ENCODE measurements at places on chromosomes 1 and 21. TPM values are rescaled to one million over a fixed set of nuclear protein-coding genes. Genes with fewer than 3 reads are reported as not detected.

- peak; percentile 26 for DNase-seq
Observed at GRCh38 chr1:192866241-192866868, 57.5 kb downstream of the RGS2 start.

GRCh38 chr1:115237507-115237906 lies 100.5 kb downstream of the NGF start:
- DNase-seq: no peak

GRCh38 chr1:185291652-185292051 lies 25.4 kb downstream of the IVNS1ABP start:
- DNase-seq: no peak

- DNase-seq: no peak
Observed at GRCh38 chr1:11502516-11502915, 23.6 kb downstream of the DISP3 start.

DNA sequence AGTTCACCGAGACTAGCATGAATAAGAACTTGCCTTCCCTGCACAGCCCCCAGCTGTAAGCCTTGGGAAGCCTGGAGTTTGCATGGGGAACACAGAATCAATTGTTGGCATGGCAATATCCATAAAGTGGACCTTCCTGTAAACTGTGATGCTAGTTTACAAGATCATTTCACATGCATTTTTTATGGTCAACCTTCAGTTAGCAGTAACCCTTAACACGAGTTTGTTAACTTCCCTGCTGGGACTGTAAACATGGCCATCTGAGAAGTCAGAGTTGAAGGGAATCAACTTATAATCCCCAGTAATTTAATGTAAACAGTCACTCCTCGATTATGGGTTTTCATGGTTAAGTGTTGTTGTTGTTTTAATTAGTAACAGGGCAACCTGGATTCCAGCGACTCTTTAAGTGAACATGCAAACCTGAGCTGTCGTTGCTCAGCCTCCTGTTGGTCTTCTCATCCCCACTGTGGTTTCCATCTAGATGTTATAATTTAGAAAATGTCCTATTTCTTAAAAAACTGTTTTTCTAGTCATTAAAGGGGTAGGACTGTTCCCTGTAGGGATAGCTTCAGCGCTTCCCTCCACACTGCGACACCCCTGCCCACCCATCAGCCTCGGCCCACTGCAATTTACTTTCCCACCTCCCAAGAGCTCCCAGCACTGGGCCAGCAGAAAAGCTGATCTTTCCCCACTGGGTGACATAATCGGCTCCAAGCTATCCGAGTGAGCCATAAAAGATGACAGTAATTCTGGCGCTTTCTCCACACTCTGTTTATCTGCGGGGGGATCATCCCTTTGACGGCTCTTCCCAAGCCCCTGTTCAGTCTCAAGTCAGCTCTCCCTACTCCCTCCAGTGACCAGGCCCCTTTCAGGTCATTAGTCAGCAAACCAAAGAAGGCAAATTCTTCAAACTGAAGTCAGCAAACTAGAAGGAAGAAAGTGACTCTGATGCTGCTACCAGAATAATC lies 107.6 kb upstream of the IPO9 start:
- DNase-seq: no peak

DNA sequence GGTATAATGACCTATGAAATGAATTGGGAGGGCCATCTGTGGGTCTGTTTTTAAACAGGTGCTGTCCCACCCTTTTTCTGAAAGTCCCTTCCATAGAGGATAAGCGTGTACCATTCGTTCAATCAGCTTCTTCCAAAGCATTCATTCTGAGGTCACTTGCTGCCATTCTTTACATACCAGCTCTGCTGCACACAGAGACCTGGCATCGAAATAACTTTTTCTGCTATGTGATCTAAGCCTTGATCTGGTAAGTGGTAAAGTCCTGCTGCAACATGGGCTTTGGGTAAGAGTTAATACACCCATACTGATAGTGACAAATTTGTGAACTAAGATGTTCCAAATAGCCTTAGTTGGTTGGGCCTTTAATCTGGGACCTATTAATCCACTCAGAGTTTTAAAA lies 38.9 kb downstream of the DR1 start:
- no peak for DNase-seq

DNA sequence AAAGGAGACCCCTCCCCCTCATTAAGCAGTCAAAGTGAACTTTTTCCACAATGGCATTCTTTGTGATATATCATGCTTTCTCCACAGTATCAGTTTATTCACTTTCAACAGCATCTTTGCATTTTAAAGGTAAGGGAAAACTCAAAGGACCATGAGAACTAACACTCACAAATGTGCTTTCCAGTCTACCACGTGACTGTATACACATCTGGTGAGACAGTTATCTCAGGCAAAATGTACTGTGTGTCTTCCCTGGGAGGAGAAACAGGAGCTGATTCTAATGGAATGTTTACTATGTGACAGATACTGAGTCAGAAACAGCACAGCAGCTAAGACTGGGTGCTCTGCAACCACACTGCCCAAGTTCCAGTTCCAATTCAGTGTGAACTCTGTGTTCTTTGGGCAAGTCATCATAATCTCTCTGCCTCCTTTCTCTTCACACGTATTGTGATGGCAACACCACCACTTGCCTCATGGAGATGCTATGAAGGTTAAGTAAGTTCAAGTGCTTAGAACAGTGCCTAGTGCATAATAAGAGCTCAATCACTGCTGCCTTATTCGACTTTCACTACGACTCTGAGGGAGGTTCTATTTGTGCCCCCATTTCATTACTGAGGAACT lies 79.0 kb downstream of the SLC45A1 start:
- no peak for DNase-seq

DNA sequence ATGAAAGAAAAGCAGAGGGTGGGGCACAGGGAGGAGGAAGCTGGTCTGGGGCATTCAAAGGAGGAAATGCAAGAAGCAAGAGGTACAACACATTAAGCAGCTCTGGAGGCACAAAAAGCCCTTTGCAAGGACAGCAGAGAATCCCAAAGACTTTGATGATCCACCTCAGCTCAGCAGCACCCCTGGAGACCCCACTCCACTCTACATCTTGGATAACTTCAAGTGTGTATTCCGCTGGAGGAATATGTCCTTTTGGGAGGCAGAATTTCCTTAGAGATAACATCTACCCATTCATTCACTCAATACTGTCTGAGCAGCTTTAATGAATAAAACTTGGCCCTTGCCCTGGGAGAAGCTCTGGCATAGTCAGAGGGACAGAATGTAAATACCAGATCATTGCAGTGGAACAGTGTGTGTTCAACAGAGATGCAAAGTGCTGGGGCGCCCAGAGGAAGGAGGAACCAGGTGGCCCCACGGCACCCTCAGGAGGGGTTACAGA lies 599.7 kb downstream of the KIF26B start:
- no peak for DNase-seq

- no peak for DNase-seq
Observed at GRCh38 chr1:201141418-201141817, 12.9 kb downstream of the TMEM9 start.

- no peak for DNase-seq
Observed at GRCh38 chr1:30302858-30303257, 420.5 kb downstream of the MATN1 start.

DNA sequence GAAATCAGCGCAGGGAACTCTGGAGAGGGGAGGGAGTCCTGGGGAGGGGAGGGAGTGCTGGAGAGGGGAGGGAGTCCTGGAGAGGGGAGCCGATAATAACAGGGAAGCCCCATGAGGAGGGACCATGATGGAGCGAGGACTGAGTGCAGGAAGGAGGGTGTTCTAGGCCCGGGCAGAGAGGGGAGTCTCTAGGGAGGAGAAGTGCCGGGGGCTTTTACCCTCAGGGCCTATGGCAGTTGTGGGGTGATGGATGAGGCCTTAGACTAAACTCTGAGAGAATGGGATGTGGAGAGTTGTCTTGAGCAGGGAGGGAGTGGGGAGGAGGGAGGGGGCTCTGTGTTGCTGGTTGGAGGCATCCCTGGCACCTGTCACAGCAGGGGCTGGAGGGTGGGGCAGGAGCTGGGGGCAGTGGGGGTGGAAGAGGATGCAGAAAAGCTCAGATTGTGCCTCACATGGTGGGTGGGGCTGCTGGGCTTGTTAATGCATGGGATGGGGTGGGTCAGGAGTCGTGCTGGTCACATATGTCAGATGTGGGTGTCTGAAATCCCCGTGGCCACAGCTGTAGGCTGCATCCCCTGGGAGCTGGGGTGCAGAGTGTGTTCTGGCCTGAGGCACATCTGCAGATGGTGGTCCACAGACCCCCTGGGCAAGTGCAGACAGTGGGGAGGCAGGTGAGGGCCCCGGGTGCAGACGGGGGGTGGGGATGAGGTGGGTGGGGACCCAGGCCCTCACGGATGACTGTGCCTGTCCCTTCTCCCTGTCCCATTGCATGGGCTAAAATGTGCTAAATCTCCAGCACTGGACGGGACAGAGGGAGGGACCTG lies 88.4 kb upstream of the COL6A1 start:
- DNase-seq: no peak

The FCGR3B gene
- total RNA-seq: 0.27 TPM

The MLLT11 gene
- total RNA-seq: 1.9 TPM

Measured in hematopoietic multipotent progenitor cell (in vitro differentiated cells).